ENCODE measurements at places on chromosomes 7 and 10.

DNA sequence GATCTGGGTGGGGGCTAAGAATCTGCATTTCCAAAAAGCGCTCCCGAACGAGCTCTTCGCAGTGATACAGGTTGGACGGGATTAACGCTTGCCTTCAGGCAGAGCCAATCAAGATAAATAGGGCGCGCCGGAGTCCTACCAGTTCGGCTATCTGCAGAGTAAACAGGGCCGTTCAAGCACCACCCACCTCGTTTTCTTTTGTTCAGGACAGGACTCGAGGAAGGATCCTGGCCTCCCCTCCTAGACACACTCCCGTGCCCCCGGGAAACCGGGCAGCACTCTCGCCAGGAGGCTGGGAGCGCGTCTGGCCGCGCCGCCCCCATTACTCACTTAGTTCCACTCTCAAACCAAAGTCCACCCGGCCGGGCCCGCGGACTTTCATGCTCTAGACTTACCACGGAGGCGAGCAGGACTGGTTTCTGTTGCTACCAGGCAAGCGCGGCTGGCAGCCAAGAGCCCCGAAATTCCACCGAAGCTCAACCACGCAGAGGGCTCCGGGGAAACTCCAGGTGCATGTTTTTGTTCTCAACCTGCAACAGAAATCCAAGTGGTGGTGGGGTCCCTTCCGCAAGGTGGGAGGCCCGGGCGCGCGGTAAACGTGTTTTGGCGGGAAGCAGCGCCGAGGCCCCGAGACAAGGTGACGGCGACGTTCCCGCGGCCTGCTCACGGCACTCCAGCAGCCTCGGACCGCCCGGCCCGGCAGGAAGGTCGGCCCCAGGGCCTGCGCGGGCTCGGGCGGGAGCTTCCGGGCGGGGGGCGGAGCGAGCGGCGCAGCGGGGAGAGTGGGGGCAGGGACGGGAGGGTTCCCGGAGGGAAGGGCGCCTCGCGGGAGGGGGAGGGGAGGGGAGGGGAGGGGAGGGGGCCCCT lies 12.7 kb downstream of the HNRNPF start:
- DNase-seq: peak; percentile 68

GRCh38 chr10:27297844-27298521 lies 57.4 kb upstream of the ACBD5 start:
- no peak for DNase-seq

DNA sequence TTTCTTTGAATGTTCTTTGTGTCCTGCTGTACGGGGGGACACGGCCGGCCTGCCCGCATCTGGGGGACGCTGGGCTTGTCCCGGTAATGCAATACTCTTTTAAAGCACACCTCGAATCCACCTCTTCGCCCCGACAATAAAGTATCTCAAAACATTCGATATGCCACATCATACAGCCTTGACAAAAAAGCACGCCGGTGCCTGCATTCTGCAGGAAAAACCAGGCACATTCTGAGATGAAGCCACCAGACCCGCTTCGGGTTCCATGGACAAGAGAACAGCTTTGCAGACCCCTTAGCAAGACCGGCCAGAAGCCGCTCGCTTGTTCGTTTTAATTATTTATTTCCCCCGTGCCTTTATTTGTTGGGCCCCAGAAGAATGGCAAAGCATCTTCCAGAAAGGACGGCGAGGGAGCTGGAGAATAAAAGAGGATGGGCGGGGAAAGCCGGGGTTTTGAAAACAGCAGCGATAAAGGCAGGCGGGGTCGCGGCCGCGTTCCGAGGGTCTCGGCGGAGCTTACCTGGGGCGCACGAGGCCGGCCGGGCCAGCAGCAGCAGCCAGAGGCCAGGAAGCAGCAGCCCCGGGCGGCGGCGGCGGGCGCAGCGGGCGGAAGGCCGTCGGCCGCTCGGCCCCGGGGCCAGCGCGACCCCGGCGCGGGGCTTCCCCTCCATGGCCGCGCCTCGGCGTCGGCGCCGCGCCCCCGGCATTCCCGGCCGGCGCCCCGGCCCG lies 462 bp downstream of the KIAA1549 start:
- DNase-seq: no peak

- DNase-seq: no peak
These were observed 67.2 kb downstream of the CCSER2 start for GRCh38 chr10:84395581-84395980.

GRCh38 chr7:87570178-87570577 lies 30.5 kb downstream of the ABCB1 start:
- no peak for DNase-seq

DNA sequence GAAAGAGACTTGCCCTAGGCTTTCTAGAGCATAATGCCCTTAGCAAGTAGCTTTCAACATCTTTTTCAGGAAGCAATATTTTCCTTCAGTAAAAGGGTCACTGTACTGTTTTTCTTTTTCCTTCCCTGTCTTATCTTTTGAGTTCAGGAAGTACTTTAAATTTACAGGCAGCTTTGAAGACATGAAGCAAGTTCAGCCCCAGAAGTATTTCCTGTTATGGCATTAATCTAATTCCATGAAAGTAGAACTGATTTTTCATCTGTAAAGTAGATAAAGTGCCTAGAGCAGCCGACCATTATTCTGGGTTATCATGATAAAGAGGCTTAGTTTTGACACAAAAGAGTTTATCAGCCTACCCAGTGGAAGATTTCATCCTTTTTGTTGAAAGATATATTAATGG lies 288.2 kb downstream of the ADK start:
- DNase-seq: no peak

- DNase-seq: no peak
These were observed 138.0 kb upstream of the YAE1 start for GRCh38 chr7:39428221-39428620.

DNA sequence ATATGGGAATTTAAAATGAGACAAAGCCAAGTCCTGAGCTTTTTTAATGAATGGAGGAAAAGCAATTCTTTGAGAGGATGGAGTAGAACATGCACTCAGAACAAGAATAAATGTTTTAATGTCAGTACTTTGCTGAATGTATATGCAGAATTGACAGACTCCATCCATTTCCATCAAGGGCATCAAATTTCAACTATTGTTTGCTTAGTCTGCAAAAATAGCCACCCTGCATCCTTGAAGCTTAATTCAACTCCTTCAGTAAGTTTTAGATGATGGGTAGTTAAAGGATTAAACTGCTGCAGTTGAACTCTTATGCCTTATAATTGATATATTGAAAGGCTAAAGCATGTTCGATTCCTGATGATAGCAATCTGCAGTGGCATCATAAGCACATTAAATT lies 99.7 kb upstream of the IFRD1 start:
- DNase-seq: no peak

GRCh38 chr7:127474457-127474856 lies 81.9 kb upstream of the ZNF800 start:
- DNase-seq: no peak

Data from hypothalamus (tissue), 51 donors.